ENCODE measurements at places on chromosomes 13 and 19. TPM values are rescaled to one million over a fixed set of nuclear protein-coding genes. Genes with fewer than 3 reads are reported as not detected.

Gene CGB7
- total RNA-seq, result not detected

Gene SYNE4
- not detected for total RNA-seq

Gene IGFLR1
- total RNA-seq, result 2.6 TPM

Gene KIR2DL4
- not detected for total RNA-seq

Gene KCNK6
- 2.4 TPM for total RNA-seq

Gene NLRP4
- not detected for total RNA-seq

Gene SYNGR4
- not detected for total RNA-seq

Measured in camera-type eye (tissue), 1 donor.